ENCODE measurements at places on chromosomes 2 and 18. TPM values are rescaled to one million over a fixed set of nuclear protein-coding genes. Genes with fewer than 3 reads are reported as not detected.

GRCh38 chr2:206112108-206112507 lies 26.1 kb upstream of the INO80D start:
- DNase-seq: no peak

- peak; percentile 26 for DNase-seq
Observed at GRCh38 chr2:127185093-127185492, 35.0 kb downstream of the CYP27C1 start.

The AQP12B gene
- total RNA-seq: not detected

The TUBA4B gene
- total RNA-seq: not detected

All from HT-29 (cell line).